ENCODE measurements at places on chromosomes 5 and 9. TPM values are rescaled to one million over a fixed set of nuclear protein-coding genes. Genes with fewer than 3 reads are reported as not detected.

Gene OTP
- not detected for total RNA-seq

Gene MVB12B
- total RNA-seq = 4.8 TPM

- no peak for DNase-seq
Observed at GRCh38 chr5:140084541-140084940, 29.4 kb upstream of the PURA start.

GRCh38 chr5:74124826-74125225, 498.8 kb downstream of the ARHGEF28 start:
- DNase-seq = no peak

DNA sequence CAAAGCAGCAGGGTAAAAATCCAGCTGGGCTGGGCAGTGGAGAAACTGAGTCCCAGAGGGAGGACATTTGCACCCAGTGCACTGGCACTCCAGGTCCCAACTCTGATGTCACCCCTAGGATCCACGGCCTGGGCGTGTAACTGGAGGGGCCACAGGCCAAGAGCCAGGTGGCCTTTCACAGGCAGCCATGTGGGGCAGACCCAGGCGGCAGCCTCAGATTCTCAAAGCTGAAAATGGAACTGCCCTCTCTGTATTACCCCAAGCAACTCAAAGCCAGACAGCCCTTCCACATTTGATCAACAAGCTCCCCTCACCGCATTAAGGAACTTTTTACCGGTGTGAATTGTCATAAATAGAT, 46.7 kb downstream of the RASGEF1C start:
- DNase-seq = no peak

- DNase-seq = no peak
Observed at GRCh38 chr9:94054716-94055115, 29.5 kb upstream of the PTPDC1 start.

DNA sequence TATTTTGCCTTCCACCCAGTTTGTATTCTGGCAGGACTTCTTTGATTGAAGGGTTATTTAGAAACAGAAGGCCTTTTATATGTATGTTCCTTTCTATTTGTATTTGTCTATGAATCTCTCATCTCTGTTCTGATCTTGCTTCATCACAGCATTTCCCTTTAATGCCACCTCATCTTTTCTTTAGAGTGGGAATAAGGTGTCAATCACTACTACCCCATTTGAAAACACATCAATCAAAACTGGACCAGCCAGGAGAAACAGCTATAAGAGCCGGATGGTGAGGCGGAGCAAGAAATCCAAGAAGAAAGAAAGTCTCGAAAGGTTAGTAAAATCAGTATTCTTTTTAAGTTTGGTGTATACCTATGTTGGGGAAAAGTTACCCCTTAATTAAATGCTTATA, 36.3 kb downstream of the CD180 start:
- DNase-seq = no peak
